ENCODE measurements at places on chromosomes 13 and 19. TPM values are rescaled to one million over a fixed set of nuclear protein-coding genes. Genes with fewer than 3 reads are reported as not detected.
A peak's percentile ranks its signal among the peaks of the same experiment; 100 is the strongest.

DNA sequence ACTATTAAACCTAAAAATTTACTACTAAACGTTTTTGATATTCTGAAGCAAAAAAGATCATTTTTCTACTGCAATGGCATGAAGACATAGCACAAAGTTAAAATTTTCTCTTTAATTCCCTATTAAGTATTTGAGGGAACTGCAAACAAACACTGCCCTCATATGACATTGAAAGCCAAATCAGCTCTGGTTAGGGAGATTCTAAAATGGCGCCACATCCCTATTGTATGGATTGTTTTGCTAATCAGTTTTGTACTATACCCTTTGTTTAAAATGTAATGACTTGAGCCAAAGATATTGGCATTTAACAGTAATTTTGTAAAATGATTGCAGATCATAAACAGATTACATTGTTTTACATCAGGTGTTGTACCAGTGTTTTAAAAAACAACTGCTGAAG lies 65.8 kb downstream of the FLT1 start:
- DNase-seq: no peak

DNA sequence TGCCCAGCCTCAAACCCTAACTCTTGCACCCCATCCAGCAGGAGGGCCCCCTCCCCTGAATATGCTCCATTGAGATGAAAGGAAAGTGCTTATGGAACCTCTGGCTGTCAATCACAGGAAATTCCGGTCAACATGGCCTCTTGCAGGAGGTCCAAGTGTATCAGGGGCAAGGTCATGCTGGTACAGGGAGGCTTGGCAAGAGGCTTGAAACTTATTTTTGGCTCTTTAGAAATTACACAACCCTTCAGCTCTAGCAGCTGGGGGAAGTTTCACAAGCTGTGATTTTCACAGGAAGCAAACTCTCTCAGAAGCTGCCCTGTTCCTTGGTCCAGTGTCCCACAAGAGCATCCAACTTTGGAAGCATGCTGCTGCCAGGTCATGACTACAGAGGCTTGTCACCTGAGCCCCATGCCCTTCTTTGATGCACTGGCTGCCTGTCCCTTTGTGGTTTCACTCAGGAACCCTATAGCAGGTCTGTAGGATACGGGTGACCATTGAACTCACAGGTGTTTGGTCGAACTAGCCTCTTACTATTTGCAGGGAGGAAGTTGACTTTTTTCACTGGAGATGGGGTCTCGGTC lies 8.4 kb downstream of the ASF1B start:
- no peak for DNase-seq

DNA sequence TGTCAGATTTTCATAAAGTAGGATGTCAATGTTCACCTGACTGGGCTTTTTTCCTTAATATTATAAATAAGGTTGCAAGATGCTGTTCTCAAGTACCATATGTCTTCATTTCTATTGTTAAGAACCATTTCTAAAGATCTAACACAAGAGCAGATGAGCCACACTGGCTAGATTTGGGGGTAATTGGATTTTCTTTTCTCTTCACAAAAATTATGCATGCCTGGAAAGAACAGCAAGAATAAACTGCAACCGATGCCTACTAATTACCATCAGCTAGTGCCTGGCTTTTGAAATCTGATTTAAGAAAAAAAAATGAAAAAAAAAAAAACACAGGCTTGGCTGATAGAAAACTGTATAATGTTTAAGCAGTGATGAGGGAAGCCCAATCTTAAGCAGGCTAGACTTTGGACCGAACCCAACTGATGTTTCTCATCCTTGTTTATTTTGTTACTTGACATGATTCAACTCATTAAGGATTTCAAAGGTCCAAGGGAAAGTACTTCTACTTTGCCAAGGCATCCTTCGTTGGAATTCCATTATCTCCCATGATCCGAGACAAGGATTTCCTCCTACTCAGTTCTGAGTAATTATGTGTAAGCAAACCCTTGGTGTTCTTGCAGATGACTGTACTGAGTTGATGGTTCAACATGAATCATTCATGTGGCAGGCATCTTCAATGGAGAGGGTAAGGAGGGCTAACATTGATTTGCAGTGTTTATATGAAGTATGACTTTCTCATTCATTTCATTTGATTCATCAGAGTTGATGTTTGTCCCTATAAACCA lies 300.5 kb downstream of the SPRY2 start:
- DNase-seq: no peak

DNA sequence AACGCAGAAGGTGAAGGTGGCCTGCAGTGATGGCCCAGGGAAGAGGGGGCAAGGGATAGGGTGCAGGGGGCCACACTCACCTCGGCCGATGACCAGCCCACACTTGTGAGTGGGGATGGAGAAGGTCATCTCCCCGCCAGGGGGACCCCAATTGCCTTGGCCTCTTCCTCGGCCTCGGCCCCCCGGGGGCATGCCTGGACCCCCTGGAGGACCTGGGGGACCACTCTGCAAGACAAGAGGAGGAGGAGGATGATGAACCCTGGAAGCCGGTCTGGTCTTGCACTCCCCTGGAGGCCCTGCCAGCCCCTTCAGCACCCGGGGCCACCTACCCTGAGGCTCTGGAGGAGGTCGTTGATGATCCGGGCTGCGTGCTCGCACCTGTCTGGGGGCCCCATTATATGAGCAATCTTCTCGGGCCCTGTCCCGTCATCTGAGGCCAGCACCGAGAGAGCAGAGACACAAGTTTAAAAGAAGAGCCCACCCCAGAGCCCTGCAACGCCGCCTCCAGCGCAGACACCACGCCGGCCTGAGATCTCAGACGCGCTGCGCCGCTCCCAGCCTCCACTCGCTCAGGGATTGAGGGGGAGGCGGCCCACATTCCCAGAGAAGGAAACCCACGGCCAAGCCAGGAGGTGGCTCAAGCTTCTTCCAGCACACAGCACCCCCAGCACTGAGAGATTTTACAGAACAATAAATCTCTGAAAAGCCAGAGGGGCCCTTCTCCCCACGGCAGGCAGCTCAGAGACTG lies 7.8 kb downstream of the KHSRP start:
- no peak for DNase-seq

DNA sequence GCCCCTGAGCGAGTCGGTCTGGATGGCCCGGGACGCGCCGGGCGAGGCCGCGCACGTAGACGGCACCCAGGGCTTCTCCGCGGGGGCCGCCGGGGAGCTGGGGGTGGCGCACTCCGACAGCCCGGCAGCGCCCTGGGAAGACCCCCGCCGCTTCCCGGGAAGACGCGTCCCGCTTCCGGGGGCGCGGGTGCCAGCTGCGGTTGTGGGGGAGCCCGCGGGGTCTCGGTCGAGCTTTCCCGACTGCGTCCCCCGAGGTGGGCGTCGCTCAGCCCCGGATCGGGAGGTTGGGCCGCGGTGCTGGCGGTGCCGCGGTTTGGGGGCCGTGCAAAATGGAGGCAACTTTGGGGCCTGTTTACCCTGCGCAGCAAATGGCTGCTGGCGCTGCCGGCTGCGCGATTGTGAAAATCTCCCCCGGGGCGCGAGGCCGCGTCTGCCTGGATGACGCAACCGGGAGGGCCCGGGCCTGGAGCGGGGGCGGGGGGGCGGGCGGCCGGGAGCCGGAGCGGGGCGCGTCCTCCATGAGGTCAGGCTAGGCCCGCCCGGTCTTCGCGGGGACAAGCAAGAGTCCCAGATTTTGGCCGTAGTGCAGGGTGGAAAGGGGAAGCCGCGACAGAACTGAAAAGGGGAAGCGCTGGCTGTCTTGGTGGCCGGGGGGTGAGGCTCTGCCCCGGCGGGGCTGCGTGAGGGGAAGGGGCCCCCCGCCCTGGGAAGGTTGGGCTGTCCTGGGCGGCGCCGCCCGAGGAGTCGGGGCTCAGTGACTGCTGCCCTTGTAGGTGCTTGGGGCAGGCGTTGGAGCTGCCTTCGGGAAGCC lies 11.3 kb downstream of the PEAK3 start:
- DNase-seq: peak; percentile 93

DNA sequence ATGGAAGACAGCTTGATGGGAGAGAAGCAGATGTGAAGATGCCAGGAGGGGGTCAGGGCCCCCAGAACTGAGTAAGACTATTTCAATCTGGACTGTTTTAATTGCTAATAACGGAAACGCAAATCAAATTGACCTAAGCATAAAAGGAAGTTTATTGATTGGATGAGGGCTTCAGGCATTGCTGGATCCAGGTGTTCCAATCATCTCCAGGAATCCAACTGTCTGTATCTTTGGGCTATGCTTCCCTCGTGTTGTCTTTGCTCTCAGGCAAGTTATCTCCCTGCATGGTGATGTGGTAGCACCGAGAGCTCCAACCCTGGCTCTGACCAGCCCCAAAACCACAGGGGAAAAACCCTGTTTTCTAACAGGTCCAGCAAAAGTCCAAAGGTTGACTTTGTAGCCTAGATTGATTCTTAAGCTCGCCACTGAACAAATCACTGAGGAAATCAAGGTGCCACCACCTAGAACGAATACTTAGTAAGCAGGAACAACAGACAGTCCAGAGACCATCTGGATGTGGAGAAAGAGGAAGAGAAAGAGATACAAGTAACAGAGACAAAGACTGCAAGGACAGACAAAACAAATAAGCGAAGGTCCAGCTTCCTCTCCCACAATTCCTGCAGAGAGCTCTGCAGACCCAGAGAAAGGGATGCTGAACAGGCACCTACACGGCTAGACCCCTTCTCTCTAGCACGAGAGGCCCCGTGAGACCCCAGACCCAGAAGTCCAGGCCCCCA lies 1.2 kb upstream of the C19orf81 start:
- DNase-seq: no peak

DNA sequence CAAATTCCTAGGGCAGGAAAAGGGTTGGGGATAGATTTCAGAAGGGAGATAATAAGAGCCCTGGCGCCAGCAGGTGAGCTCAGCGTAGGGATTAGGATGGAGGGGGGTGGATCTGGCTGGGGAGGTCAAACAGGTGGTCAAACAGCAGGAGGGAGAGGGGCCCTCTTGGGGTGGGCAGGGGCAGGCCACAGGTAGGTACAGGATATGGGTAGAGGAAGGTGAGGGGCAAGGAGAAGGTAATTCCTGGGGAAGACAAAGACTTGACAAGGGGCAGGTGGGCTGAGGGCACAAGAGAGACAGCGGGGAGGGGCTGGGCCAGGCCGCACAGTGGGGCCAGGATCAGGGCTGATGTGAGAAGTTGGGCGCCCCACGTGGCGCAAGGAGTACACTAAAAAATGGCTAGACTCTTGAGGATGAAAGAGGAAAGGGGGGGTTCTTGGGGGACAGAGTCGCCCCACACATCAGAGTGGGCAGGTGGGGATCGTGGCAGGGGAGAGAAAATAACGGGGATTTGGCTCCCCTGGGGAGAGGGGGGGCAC lies 713 bp downstream of the KRI1 start:
- peak; percentile 50 for DNase-seq

- DNase-seq: no peak
Observed at GRCh38 chr13:62035981-62036380, 620.3 kb upstream of the PCDH20 start.

GRCh38 chr13:93959796-93960533 lies 519.5 kb downstream of the DCT start:
- no peak for DNase-seq

DNA sequence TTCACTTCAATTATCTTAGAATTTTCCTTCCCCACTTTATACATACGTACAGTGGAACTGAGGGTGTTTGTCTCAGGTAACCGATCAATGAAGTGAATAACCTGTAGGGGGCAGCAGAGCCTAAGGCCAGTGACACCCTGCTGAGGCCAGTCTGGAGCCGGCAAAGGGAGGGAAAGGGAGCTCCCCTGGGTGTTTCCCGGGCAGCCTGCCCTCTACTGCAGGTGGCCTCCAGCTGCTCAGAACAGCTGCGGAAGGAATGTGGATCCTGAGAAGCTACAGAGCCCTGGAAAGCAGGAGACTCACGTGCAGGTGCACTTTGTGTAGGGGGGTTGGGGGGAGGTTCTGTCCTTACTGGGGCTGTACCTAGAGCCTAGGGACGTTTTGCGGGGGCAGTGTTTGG lies 832 bp upstream of the ZNF491 start:
- peak; percentile 88 for DNase-seq

DNA sequence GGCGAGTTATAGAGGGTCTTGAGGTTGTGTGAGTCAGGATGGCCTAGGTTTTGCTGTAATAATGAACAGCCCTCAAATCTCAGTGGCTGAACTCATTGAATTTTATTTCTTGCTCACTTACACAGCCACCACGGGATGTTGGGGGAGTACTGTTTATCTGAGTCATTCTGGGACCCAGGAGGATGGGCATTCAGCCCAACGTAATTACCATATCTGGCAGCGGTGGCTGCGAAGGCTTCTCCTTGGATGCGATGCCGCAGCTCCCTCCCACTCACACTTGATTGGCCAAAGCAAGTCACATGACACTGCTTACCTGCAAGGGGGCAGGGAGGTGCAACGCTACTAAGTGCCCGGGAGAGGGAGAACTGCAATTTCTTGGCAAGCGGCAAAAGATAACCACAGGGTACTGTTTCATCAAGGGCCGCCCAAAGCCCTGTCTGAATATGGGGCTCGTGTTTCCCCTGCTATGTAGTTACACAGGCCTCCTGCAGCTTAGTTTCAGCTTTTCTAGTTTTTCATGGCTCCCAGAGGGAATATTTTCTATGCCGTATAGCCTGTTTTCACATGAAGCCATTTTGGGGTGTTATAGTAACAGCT lies 19.9 kb downstream of the ZSWIM9 start:
- DNase-seq: no peak

GRCh38 chr13:51928231-51928630 lies 66.5 kb downstream of the CCDC70 start:
- DNase-seq: peak; percentile 32

GRCh38 chr13:112905990-112906641 lies 62.9 kb upstream of the MCF2L start:
- DNase-seq: no peak

- DNase-seq: no peak
Observed at GRCh38 chr13:29501674-29502073, 93.8 kb downstream of the SLC7A1 start.

DNA sequence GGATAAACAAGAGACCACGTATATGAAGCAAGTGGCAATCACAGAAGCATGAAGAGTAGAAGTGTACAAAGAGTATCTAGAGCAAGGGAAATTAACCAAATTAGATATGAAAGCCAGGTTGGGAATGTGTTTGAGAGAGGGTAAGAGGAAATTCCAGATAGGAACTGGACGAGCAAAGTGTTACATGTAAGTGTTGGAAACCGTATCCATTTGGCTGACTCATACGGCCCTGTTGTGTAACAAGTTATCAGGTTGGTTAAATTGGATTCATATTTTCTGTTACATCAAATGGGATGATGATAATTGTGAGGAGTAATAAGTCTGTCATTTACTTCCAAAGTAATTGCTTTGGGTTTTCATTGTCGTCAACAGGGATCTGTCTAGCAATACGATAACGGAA lies 46.7 kb downstream of the RXFP2 start:
- DNase-seq: no peak

DNA sequence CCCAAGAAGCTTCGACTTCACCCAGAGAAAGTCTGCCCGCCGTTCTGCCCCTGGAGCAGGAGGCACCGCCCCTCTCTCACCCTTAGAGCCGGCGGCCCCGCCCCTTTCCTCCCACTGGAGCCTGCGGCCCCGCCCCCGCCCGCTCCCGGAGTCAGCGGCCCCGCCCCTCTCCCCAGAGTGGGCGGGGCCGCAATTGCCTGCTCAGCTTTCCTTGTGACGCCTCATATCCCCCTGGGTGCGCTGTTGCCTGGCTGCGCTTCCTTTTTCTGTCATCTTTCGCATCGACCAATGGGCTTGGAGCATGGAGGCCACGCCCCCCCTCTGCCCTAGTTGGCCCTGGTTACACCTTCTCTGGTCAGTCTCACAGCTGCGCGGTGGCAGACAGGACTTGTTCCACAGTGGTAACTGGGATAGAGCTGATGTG lies 38.2 kb upstream of the ZNF492 start:
- peak; percentile 45 for DNase-seq

The TNNI3 gene
- total RNA-seq: 1,912 TPM

The NFIC gene
- total RNA-seq: 145 TPM

The PNMA8C gene
- 0.16 TPM for total RNA-seq

The ADGRE3 gene
- total RNA-seq: 0.53 TPM

The KLK14 gene
- total RNA-seq: not detected

The ZNF606 gene
- total RNA-seq: 12.2 TPM

The LILRB2 gene
- 1.5 TPM for total RNA-seq

The RAB3A gene
- total RNA-seq: 31.5 TPM

All from heart left ventricle (tissue), 16 donors.